Esophagus squamous epithelium (tissue), 5 donors: ENCODE measurements at places on chromosomes 6 and 20.

DNA sequence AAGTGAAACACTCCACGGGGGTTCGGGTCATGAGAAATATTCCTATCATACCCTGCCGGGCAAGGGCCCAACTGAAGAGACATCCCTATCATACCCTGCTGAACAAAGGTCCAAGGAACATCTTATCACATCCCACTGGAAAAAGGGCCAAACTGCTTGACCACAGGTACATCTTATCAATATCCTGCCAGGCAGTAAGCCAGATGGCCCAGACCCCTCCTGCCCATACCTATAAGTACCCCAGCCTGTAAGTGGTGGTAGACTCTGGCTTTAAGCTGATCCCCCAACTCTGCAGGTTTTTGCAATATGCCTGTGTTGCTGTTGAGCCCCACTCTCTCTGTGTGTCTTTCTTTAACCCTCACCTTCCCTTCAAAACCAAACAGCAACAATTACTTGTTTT is 51.6 kb downstream of the ZNF334 start:
- DNase-seq = no peak

DNA sequence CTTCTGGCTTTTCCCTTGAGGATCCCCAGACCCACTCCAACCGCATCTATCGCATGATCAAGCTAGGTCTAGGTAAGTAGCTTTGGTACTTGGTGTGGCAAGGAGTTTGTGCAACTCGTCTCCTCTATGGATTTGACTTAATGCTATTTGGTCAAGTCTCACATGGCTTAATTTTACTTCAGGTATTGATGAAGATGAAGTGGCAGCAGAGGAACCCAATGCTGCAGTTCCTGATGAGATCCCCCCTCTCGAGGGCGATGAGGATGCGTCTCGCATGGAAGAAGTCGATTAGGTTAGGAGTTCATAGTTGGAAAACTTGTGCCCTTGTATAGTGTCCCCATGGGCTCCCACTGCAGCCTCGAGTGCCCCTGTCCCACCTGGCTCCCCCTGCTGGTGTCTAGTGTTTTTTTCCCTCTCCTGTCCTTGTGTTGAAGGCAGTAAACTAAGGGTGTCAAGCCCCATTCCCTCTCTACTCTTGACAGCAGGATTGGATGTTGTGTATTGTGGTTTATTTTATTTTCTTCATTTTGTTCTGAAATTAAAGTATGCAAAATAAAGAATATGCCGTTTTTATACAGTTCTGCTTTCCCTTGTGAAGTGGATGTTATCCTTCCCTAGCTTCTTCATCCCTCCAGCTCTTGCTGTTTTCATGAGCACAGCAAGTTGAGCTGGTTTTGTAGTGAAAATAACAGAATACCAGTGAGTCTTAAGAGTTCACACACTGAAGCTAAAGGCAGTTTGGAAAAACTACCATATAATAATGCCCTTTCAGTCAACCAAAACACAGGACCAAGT is 3.8 kb downstream of the SLC35B2 start:
- no peak for DNase-seq

DNA sequence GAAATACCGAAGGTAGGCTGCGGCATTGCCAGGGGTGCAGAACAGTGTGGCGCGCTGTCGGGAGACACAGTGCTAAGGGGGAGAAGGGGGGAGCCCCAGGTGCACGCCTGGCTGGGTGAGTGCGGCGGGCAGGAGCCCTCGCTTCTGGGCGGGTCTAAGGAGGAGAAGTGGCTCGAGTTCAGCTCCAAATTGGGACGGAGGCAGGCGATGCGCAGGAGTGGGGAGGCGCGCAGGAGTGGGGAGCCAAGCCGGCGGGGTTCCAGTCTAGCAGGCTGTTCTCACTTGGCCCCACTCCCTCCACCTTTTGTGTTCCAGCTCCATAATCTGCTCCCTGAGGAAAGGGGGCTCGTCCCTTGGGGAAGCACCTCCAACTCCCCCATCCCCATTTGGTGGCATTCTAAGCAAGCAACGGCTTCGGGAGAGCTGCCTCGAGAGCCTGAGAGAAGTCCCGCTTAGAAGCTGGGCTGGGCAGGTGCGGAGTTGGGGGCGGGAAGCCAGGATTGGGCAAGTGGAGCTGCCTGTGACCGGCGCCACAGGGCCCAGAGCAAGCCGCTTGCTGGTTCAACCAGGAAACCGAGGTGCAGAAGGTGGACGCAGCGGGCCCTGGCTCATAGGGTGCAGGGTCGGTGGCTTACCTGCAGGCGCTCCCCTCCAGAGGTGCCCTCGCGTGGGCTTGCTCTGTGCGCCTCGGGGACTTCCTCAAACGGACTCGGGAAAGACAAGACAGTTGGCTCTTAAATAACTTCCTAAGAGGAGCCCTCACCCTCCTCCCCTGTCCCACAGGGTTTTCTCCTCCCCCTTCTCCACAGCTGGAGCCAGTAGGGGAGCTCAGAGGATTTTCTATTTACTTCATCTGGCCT is at the start of gene F13A1:
Gene F13A1 (minus strand): TSS at position 711 of the 860 bp plus-strand sequence. CDS start 1,998 bp downstream, outside the sequence.
- DNase-seq = no peak

GRCh38 chr6:144017166-144018094 is 9.4 kb upstream of the PLAGL1 start:
- DNase-seq = no peak

- DNase-seq = no peak
Measured at GRCh38 chr6:148599967-148600426, 146.8 kb upstream of the UST start.

DNA sequence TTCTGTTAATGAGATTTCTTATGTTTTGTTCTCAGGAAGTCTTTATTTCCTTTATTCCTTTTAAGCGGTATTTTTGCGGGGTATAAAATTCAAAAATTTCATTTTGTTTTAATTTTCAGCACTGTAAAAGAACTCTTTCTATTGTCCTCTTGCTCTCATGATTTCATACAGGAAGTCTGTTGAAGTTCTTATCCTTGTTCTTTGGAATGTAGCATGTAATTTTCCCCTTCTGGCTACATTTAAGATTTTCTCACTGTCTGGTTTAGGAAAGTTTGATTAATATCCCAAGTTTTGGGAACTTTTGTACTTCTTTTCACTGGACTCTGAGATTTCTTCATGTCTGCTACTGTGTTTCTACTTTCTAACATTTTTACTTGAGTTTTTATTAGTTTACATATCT is 581.4 kb upstream of the GJE1 start:
- DNase-seq = no peak

- no peak for DNase-seq
Measured at GRCh38 chr6:62283796-62284411, 2.1 kb downstream of the KHDRBS2 start.

- no peak for DNase-seq
Measured at GRCh38 chr6:16352258-16352635, 113.9 kb downstream of the GMPR start.

DNA sequence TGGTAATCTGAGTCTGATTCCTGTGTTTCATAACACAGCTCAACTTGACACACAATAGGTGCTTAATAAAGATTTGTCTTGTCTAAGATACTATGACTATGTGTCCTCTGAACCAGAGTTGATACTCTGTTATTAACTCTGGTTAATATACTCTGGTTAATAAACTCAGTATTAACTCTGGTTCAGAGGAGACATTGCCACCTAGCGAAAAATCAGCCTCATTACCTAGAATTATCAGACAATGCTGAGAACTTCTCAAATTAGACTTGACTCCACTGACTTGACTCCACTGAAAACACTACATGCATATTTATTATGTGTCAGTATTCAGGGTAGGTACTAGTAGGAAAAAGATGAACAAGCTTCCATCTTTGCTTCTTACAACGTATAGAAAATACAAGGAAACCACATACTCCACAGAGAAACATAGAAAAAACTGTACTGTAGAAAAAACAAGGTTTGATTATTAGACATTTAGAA is 73.9 kb downstream of the AHI1 start:
- DNase-seq = no peak

- no peak for DNase-seq
Measured at GRCh38 chr20:58829531-58829941, 21.2 kb downstream of the GNAS-AS1 start.

DNA sequence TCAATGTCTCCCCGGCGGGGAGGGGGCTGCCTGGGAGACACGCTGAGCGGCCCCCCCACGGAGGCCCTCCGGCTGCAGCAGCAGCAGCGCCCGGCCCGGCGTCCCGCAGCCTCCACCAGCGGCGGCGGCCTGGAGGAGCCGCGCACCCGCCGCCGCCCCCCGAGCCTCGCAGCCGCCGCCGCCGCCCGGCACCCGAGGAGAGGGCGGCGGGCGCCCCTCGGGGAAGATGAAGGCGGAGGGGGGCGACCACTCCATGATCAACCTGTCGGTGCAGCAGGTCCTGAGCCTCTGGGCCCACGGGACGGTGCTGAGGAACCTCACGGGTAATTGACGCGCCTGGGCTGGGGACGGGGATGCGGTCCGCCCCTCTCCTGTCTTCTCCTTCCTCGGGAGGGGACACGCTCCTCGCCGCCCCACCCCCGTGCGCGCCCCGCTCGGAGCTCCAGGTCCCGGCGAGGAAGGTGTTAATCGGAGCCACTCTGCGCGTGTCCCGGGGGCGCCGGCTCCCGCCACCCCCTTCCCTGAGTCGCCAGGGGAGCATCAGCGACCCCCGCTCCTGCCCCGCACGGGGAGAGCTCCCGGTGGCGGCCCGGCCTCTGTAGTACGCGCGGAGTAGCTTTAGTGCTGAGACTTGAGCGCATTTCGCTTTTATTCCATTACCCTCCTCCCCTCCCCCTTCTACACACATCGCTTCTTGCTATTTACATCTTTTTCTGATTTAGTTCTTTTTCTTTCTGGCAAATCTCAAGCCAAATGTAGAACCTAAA is 686 bp downstream of the TMEM170B start:
- DNase-seq = no peak

DNA sequence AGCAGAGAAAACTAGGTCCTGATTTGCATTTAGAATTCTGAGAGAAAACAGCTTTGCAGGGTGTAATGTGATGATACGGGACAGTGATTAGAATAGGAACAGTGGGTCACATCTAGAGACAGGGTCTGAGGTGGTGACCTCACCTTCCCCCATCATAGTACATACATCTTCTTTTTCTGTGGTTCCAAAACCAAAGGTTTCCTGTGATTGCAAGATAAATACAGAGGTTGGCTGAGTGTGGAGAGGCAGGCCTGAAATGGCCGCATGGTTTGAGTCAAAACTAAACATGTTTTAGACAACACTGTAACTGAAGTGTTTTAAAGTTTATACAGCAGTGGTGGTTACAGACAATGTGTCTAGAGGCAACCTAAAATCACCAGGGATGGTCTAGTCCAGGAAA is 10.4 kb upstream of the NT5DC1 start:
- DNase-seq = no peak

- no peak for DNase-seq
Measured at GRCh38 chr6:13286181-13286580, 42.2 kb downstream of the TBC1D7 start.

DNA sequence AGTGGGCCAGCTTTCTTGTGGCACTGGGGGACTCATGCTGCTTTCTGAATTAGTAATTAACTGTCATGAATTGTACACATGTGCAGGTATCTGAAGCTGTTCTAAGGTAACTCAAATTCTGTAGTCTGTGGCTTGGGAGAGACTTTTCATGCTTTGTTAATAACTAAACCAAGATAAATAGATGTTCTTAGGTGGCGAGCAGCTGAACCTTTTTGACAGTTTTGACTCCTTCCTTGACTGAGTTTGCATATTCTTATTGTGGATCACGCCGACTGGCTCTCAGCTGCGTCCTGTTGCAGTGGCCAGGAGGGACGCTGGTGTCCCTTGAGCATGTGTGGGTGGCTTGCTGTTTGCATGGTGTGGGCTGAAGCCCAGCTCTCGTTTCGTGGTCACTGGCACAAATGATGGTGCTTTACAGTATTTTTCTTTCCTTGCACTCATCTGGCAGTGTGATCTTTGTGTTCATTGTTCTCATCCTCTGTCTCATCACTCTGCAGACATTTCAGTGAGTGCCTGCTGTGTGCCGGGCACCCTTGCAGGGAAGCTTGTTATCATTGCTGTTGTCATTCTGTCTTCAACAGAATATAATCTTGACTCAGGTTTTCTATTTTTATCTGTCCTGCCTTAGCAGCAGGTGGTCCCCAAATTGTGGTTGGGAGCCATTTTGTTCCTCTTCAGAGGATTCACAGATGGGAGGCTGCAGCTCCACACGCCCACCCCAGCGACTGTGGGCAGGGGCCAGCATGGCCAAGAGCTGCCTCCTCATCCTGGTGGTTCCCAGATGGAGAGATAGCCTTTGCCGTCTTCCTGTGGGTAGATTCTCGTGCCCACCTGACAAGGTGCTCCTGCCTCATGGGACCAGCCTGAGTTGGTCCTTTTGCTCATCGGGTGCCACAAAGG is 39.6 kb downstream of the DUSP22 start:
- DNase-seq = no peak

- DNase-seq = no peak
Measured at GRCh38 chr20:62812181-62812906, 4.5 kb upstream of the COL9A3 start.

GRCh38 chr6:6392214-6393068 is 72.0 kb upstream of the F13A1 start:
- DNase-seq = no peak

- no peak for DNase-seq
Measured at GRCh38 chr20:4046311-4046924, 31.1 kb upstream of the RNF24 start.
